ENCODE measurements at places on chromosomes 3 and 15. TPM values are rescaled to one million over a fixed set of nuclear protein-coding genes. Genes with fewer than 3 reads are reported as not detected.

GRCh38 chr3:42179110-42179725 lies 86.8 kb downstream of the CCK start:
- peak; percentile 41 for DNase-seq

- no peak for DNase-seq
These were observed 336.1 kb downstream of the MFSD1 start for GRCh38 chr3:159137949-159138348.

GRCh38 chr15:63892794-63893441 lies 59.2 kb upstream of the HERC1 start:
- no peak for DNase-seq

DNA sequence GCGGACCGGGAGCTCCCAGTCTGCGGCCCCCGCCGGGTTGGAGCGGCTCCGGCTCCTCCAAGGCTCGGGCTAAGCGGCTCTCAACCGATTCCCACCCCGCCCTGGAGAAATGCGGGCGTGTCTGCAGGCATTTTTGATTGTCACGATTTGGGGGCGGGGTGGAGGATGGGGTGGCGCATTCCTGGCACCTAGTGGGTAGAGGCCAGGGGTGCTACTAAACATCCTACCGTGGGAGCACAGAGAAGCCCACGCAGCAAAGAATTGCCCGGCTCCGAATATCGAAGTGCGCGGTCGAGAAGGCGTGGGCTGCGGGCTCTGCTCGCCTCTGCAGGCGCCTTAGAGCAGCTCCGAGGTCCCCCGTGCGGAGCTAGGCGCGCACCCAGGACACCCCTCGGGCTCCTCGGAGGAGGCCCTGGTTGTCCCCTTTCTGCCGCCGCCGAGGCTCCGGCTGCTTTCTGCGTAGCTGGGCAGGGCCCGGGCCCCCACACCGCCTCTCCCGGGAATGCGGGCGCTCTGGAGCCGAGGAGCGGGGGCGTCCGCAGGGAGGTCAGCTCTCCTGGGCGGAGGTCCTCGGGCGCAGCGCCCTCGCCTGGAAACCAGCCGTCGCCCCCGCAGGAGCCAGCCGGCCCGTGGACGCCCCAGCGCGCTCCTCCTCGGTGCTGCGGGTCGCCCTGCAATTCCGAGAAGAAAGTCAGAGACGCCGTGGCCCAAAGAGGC lies 16.5 kb upstream of the LAMP3 start:
- peak; percentile 20 for DNase-seq

The SEMA3G gene
- total RNA-seq: 91.2 TPM
